NCI-H2107 (cell line): ENCODE measurements at places on chromosomes 1 and 21.
A peak's percentile ranks its signal among the peaks of the same experiment; 100 is the strongest.

GRCh38 chr1:115062542-115063004 is 26.7 kb downstream of the TSPAN2 start:
- DNase-seq: no peak

DNA sequence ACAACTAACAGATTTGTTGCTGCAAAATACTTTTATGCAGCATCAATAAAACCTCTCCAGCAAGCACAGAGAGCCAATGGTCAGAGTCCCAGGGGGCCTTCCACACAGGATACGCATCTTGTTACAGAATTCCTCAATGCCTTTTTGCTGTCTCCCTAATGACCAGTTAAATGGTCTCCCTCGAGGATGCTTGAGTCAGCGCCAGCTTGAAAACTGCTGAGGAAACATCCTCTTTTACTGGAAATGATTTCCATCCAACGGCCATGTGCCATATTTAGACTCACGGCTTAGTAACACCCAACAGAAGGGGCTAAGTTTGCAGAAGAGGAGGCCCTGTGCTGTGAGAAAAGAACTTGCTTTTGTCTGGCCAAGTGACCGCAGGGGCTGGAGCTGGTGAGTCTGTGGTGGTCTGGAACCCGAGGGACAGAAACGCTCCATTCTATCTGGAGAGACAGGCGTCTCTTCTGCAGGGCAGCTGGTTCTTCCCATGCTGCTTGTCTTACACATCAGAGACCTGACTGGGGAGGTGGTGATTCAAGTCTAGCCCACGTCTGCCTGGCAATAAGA is 496.4 kb downstream of the SETD4 start:
- DNase-seq: peak; percentile 36

- peak; percentile 64 for DNase-seq
Observed at GRCh38 chr1:229410692-229411433, 23.0 kb downstream of the ACTA1 start.

- DNase-seq: no peak
Observed at GRCh38 chr1:95049935-95050334, 22.8 kb downstream of the ALG14 start.

- DNase-seq: no peak
Observed at GRCh38 chr1:98157524-98158313, 236.9 kb upstream of the DPYD start.

DNA sequence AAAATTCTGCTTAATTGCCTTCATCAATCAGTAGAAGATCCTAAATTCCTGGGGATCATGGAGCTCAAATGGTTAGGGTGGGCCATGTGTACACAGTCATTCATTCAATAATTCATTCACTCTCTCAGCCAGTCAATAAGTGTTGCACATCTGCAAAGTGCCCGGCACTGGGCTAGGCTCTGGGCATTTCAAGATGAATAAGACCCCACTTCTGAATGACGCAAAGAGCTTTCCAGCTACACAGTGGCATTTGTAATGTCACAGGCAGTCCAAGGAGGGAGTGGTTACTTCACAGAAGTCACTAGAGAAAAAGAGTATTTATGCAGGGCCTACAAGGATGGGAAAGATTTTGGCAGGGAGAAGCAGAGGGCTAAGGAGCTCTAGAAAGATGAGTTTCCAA is 93.2 kb downstream of the KCNJ15 start:
- no peak for DNase-seq

GRCh38 chr1:2232916-2233438 is 4.9 kb downstream of the SKI start:
- DNase-seq: no peak

GRCh38 chr1:112687785-112688496 is 13.5 kb downstream of the MOV10 start:
- no peak for DNase-seq

GRCh38 chr1:56336982-56337381 is 242.4 kb downstream of the PLPP3 start:
- no peak for DNase-seq

- DNase-seq: no peak
Observed at GRCh38 chr1:165833358-165833757, 5.9 kb downstream of the UCK2 start.

DNA sequence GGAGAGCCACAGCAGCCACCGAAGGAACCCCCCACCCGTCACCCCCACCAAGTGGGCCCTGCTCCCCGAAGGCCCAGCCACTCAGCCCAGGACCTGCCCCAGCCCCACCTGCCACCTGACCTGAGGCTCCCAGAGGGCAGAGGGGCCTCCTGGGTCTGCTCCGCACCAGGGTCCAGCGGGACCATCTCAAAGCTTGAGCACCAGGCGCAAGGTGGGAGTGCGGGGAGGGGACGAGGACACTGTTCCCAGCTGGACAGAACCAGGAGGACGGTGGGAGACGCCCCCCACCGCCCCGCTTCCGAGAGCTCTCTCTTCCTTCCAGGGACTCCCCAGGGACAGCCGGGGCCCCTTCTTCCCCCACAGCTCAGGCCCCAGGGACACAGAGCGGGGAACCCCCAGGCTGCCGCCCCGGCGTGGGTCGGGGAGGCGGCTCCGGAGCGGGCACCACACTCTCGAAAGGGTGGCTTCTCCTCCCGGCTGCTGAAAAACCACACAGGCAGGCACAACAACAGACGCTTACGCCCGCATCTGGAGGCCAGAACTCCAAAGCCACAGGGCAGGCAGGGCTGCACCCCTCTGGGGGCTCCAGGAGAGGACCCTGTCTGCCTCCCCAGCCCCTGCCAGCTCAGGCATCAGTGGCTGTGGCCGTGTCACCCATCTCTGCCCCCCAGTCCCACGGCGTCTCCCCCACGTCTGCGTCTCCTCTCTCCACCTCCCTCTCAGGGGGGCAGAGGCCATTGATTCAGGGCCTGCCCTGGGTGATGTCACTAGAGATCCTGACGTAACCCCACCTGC is 1.9 kb upstream of the TTLL10 start:
- DNase-seq: no peak

GRCh38 chr1:231000639-231001038 is 21.7 kb downstream of the ARV1 start:
- DNase-seq: no peak
